Common myeloid progenitor, CD34-positive (primary cell): ENCODE measurements at places on chromosomes 5 and 9.

- DNase-seq: no peak
These were observed 354.2 kb upstream of the ADAMTS16 start for GRCh38 chr5:4785971-4786370.

DNA sequence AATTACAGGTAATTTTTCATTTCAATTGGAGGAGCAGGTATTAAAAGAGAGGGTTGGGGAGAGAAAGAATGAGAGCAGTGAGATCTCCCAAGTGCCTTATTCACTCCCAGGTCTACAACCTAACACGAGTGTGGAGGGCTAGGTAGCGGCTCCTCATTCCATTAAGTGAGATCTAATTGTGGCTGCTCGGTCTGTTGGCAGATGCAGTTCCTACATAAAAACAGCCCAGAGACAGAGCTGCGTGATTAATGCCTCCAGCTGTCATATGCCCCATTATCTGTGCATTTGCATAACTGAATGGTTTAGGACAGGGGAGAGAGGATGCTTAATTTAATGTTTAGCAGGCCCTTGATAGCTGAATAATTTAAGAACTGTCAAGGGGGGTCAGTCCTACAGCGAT, 100.5 kb downstream of the PSAT1 start:
- no peak for DNase-seq

DNA sequence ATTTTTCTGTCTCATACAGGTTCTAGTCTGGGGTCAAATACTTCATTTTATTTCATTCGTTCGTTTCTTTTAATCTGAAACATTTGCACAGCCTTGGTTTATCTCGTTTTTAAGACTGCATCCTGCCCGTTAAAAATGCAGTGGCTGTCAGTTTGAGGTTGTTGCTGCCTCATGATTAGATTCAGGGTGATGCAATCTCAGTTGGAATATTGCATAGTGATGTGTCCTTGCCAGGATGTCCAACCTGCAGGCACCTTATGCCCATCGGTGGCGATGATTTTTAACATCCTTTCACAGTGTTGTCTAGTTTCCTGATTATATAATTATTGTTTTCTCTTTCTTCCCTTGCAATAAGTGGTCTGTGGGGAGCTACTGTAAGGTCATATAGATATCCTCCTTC, 45.1 kb downstream of the SH3GL2 start:
- DNase-seq: no peak

DNA sequence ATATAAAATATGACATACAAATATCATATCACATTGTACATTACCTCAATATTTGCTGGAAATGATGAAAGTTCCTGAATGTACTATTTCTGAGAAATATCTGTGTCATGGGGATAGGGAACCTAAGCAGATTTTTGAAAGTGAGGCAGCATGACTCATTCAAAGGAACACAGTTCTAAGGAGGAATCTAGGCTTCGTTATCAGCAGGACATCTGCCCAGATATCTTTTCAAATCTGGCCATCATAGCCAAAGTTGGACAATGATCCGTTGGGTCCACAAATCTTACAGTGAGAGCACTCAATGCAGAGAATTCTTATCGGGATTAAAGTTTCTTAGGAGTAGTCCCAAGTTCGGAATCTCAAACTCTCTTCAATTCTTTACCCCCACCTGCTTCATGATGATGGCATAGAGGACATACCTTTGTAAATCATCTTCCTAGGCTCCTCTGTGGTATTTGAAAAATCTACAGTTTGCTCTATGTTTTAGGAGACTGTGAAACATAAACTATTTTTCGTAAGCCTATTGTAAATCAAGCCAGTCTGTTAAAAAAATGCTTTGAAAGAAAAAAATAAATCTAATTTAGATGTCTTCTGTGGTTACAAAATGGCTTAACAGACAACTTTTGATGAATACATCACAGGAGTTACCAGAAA, 29.4 kb upstream of the ALDH1A1 start:
- no peak for DNase-seq

DNA sequence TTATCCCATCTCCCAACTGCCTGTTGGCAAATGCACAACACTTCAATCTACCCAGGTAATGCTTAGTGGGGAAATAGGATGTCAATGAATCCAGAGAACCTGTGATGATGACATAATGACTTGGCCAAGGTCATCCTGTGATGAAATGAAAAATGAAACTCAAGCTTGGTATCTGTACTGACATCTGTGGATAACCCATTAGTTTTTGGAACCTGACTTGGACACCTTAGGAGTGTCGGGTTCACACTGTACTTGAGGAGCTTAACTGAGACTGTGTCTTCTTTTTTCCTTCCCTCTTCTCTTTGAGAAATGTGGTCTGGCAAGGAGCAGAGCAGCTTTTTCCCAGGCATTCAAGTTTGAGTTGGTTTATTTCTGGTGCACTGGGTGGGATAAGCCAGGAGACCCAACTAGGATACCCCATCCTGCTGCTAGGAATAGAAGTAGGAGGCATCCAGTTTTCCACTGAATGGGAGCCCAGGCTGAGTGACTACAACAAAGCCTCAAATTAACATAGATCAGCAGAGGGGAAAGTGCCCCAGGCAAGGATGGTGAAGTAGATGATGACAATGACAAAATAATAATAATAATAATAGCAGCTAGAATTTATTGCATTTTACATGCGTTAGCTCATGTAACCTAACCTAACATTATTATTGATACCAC, 72.1 kb downstream of the ADRB2 start:
- DNase-seq: no peak

DNA sequence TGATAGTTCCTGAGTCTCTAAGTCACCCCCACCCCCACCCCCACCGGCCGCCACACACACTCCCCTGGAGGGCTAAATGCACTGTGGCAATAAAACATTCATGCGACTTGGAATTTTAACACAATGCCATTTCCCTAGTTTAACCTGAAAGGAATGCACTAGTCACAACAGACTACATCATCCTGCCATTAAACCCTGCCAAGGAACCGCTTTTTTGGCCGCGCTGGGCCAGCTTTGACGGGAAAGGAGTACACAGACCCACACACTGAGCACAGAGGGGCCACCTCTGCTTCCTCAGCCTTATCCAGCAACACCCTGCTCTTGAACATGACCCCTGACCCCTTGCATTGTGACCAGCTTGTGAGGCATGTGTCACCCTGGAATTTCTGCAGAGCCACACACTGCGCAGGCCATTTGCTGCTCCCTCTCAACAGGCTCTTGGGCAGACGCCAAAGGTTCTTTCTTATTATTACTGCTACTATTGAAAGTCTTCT, 165.3 kb downstream of the BNC2 start:
- no peak for DNase-seq

- no peak for DNase-seq
These were observed 42.7 kb upstream of the SRFBP1 start for GRCh38 chr5:121919046-121919445.
